Globus pallidus (tissue), 1 donor: ENCODE measurements at places on chromosomes 13 and 19.

GRCh38 chr13:32086366-32086765 is 54.8 kb downstream of the FRY start:
- DNase-seq, result no peak

DNA sequence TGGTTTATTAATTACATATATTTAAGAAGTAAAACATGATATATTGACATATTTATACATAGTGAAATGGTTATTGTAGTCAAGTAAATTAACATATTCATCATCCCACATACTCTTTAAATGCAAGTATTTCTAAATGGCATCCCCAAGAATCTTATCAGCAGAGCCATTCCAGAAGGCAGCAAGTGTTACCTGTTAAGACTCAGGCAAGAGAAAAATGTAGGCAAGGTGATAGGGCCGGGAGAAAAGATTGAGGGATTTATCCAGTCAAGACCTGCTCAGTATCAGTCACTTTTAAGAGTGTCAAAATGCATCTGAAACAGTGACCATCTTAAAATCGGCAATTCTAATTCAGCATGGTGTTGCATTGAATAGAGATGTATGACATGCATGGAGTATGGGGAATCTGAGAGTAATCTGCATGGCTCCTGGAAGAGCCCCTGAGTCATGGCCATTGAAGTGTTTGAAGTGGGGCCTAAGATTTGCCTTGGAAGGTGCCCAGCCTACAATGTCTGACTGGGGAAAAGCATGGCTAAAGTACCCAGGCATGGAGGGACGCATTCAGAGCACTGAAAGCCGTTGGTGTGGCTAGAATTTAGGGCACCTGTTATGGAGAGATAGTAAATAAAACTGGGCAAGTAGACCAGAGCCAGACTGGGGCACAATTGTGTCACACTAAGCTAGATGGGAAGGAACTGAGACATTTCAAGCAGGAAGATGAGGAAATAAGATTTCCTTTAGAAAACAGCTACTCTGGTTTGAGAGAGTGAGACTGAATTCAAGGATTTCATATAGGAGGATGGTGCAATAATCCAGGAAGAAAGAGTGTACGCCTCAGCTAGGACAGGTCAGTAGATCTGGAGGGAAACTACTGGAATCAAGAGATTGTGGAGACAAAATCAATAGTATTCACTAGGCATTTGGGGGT is 25.0 kb upstream of the C1QTNF9B start:
- no peak for DNase-seq

GRCh38 chr19:57099199-57099661 is 20.6 kb upstream of the USP29 start:
- DNase-seq, result peak; percentile 49

DNA sequence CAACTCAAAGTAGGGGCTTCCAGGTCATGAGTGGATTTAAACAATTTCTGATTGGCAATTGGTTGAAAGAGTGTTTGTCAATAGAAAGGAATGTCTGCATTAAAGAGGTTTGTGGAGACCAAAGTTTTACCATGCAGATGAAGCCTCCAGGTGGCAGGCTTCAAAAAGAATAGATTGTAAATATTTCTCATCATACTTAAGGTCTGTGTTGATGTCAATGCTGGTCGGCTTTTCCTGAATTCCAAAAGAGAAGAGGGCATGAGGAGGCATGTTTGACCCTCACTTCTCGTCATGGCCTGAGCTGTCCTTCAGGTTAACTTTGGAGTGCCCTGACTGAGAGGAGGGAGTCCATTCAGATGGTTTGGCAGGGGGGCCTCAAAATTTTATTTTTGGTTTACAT is 125.4 kb upstream of the RFC3 start:
- no peak for DNase-seq
